Cardiac muscle cell (in vitro differentiated cells and primary cell): ENCODE measurements at places on chromosomes 1 and 21.

DNA sequence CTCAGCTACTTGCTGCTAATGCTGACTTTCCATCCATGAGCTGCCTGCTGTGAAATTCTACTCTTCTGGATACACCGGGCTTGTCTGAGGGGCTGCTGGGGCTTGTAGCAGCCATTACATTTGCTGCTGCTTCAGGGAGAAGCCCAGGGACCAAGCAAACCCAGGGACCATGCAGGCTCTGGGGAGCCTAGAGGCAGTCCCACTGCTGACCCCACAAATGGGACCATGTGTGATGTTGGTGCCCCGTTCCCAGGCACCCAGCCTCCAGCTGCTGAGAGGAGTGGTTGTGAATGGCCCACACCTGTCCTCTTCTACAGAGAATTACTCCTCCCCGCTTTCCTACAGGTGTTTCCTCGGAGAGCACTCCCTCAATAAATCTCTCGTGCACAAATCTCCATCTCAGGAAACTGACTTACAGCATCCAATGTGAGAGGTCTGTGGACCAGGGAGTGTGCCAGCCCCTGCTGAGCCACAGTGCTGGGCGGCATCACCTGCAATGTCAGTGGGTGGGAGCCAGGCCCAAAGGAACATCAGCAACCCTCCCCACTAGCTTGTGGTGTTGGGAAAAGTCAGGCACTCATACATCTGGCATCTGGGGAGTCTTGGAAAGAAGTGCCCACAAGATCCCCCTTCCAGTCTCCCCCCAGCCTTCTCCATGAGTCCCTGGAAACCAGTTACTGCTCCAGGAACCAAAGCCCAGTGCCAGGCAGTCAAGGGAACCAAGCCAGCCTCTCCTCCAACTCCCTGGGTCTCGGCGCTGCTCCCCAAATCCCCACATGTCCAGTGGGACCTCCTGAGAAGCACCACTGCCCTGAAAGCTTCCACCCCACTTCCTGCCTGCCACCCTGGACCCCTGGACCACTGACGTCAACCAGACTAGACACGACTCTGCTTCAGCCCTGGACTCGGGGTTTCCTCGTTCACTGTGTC lies 65.1 kb downstream of the TCP10L start:
- no peak for DNase-seq

DNA sequence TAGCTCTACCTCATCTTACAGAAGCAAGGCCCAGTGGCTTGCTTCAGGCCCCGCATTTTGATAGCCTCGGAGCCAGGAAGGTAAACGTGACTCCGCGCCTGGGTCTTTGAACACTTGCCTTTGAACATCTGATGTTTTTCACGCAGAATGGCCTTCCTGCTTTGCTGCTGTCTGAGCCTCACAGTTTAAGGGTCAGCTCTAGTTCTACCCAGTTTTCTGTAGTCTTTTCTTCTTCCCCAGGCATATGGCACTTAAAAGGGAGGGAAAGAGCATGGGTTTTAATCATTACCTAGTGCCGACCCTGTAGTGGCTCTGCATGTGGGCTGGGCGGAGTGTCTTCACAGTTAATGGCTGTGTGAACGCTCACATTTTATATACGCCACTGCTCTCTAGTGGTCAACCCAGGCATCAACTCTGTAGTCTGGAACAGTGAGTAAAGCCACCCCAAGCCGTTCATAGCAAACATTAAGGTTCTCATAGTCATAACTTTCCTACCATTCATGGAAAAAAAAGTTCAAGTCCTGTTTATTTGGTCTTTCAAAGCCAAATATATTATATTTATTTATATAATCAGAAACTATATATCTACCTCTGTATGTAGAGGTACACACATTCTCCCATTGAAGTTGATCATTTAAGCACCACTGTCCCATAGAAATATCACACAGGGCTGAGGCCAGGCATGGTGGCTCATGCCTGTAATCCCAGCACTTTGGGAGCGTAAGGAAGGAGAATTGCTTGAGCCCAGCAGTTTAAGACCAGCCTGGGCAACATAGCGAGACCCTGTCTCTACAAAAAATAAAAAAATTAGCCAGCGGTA lies 78.1 kb downstream of the IER5 start:
- DNase-seq: peak; percentile 84

- DNase-seq: no peak
Measured at GRCh38 chr1:247536340-247536739, at the start of gene OR2C3. OR2C3 (minus strand) TSS chr1:247536440; CDS start chr1:247532511, 3,929 bp downstream.

DNA sequence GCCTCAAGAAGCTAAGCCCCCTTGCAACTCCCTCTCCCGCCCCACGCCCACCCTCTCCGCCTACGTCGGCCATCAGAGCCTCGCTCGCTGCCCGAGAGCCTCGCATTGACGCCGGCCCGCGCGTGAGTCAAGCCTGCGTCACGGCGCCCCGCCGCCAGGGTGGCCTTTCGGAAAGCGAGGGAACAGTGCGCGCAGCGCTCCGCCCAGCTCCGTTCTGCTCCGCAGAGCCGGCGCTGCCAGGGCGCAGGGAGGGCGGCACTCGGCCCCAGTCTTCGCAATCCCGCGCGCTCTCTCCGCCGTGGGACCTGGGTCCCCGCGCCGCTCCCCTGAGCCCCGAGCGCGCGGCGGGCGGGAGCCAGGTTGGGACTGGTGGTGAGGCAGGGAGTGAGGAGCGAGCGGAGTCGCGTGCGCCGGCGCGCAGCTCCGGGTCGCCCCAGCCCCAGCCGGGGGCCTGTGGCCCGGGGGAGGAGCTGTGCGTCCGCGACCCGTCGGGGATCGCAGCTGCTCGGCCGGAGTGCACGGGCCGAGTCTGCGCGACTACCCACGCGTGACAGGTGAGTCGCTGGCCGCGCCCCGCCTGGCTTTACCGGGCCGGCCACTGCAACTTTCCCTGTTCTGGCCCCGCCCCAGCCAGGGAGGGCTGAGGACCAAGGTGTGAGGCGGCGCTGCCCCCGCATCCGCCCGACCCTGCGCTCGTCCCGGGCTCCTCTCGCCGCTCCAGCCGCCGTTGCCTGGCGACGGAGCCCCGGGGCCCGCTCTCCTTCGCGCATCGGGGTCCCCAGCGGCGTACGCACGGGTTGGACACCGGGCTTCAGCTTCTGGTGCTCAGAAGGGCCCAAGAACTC lies at the start of gene SLC6A17:
Gene SLC6A17 (plus strand): TSS at position 165 of the 845 bp plus-strand sequence. CDS start 16,436 bp downstream, outside the sequence.
- peak; percentile 46 for DNase-seq

GRCh38 chr1:179807291-179807690 lies 64.2 kb downstream of the FAM163A start:
- DNase-seq: no peak

DNA sequence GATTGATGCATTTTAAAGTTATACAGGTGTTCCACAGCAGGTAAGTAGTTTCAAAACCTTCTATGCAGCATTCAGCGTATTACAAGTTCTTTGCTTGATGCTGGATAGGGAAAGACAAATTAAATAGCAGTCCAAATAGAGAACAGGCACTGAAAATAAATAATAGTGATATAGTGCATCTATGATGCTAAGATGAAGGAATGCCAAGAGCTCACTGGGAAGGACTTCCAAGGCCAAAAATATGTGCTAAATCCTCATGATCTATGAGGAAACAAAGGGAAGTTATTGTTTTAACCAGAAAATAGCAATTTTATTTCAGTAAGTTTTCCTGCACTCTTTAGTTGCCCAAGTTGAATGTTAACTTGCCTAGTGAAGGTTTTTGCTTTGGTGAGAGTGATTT lies 127.8 kb upstream of the GREM2 start:
- no peak for DNase-seq

DNA sequence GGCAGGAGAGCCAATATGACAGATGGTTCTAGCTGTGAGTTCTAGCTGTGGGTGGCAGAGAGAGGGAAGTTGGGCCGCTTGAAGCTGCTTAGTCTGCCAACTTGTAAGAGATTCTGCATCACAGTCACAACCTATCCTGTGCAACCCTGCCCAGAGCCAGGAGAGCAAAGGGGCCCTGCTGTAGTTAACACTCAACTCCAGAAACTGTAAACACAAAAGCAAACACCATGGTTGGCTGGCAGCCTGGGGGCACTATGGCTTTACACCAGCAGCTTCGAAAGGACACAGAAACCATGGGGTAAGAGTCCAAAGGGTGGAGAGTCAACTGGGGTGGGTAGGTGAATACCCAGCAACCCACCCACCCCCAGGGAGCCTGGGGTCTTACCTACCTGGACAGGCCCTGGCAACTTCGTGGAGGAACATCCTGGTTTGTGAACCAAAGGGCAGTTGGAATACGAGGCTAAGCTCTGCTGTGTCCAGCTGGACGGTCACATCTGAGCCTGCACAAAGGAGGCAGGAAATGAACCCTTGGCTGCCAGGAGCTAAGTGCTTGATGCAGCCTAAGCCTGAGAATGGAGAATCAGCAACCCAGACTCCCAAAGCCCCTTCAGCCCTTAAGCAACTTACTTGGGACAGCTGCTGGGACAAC lies 6.4 kb downstream of the INPP5B start:
- DNase-seq: no peak

- no peak for DNase-seq
Measured at GRCh38 chr1:172939475-172939874, 111.3 kb downstream of the TNFSF18 start.

GRCh38 chr21:38202811-38203210 lies 54.0 kb upstream of the KCNJ15 start:
- no peak for DNase-seq

- DNase-seq: no peak
Measured at GRCh38 chr21:29501451-29501850, 202.7 kb downstream of the BACH1 start.

DNA sequence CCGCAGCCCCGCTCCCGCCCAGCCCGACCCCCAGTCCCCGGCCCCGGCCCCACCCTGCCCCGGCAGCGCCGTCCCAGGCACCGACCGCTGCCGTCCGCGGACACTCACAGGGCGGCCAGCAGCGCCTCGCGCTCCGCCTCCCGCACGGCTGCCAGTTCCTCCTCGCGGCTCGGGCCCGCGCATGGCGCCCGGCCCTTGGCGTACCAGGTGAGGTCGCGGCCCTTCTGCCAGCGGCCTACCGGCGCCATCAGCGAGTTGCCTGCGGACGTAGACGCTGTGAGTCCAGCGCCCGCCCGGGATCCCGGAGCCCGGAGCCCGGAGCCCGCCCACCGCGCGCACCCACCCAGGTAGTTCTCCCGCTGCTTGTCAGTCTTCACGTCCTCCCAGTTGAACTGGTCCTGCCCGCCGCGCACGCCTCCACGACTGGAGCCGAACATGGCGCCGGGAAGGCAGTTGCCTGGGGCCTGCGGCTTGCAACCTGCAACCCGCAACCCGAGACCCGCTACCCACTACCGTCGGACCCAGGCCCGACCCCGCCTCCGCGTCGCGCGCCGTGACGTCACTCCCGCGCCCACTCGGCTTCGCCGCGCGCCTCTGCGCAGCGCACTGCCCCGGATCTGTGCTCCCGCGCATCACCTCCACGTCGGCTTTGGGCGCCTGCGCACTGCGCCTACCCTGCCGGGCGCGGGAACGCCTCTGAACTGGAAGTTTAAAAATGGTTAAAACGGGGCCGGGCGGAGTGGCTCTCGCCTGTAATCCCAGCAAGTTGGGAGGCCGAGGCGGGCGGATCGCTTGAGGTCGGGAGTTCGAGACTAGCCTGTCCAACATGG lies at the start of gene C1orf35:
Gene C1orf35 (minus strand): TSS at position 535 of the 830 bp plus-strand sequence. CDS start 98 bp downstream, at position 437.
- peak; percentile 93 for DNase-seq

- no peak for DNase-seq
Measured at GRCh38 chr1:54836594-54836993, 35.5 kb upstream of the TTC22 start.

DNA sequence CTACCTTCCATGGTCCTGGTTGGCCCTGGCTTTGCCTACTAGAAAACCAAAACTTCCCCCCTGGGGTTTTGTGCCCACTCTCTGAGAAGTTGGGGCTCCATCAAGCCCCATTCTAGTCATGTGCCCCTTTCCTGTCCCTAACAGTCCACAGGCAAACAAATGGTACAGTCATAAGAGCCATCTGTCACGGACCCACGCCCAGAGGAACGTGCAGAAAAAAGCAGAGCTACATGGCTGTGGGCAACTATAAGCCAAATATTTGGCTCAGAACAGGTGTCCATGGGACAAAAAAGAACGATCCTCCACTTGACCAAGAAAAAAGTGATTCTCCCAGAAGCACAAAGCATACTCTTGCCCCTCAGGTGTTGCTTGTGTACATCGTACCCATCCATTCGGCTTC lies 14.6 kb upstream of the TRNAU1AP start:
- DNase-seq: no peak

DNA sequence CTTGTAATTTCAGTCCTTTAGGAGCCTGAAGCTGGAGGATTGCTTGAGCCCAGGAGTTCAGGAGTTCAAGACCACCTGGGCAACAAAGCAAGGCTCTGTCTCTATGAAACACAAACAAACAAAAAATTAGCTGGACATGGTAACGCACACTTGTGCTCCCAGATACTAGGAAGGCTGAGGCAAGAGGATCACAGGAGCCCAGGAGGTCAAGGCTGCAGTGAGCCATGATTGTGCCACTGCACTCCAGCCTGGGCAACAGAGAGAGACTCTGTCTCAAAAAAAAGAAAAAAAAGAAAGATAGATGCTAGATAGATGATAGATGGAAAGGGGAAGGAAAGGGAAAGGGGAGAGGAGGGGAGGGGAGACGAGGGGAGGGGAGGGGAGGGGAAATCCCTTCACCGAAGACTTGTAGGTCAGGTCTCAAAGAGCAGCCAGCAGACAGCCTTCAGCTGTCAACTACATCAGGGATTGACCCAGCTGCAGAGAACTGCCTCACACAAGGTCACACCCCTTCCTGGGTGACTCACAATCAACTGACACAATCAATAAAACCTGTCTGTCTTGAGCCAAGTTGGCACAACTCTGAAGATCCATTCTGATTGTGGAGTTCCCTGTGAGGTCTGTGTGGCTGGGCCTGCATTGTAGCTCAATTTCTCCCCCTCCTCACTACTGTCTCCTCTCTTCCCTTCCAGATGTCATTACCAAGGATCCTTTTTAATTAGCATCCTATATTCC lies 200.6 kb downstream of the RGS7 start:
- no peak for DNase-seq

GRCh38 chr1:100518023-100518422 lies 19.9 kb upstream of the GPR88 start:
- no peak for DNase-seq

DNA sequence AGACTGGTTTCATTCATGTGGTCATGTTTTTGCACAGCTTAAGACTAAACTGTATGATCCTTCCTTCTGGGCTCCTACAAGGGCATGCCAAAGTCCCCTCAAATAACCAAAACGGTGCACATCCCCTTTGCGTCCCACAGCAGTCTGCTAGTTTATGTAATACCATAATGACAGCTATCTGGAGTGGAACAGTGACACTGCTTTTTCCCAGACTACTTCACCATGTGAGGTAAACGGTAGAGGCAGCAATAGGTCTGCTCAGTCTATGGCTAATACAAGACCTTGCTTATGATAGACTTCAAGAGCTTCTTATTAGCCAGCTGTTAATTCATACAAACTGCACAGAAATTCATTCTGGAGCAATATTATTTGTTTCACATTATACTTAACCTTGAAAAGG lies 395.5 kb downstream of the SMYD3 start:
- DNase-seq: no peak

- no peak for DNase-seq
Measured at GRCh38 chr1:111594306-111594693, 25.3 kb upstream of the RAP1A start.

- no peak for DNase-seq
Measured at GRCh38 chr1:184910691-184911091, 63.6 kb downstream of the NIBAN1 start.

GRCh38 chr1:88890131-88890530 lies 1.2 kb downstream of the GTF2B start:
- DNase-seq: no peak

GRCh38 chr1:67777016-67777415 lies 56.3 kb downstream of the GNG12 start:
- no peak for DNase-seq
